ENCODE measurements at places on chromosomes 13 and 19.
A peak's percentile ranks its signal among the peaks of the same experiment; 100 is the strongest.

DNA sequence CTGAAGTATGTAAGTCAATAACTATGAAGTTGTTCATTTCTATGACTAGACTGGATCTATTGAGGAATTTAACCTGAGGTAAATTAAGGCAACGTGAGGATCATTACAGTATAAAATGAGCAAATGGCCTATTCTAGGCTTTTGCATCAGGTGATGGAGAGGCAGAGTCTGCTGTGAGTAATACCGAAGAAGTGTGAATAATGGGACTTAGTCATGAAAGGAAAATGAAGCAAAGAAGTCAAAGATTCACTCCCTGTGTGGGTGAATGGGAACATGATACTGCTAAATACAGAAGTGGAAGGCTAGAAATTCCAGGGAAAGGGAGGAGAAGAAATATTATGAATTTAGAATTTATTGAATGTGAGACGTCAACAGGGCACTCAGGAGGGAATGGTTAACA is 774.1 kb downstream of the LIG4 start:
- DNase-seq: no peak

DNA sequence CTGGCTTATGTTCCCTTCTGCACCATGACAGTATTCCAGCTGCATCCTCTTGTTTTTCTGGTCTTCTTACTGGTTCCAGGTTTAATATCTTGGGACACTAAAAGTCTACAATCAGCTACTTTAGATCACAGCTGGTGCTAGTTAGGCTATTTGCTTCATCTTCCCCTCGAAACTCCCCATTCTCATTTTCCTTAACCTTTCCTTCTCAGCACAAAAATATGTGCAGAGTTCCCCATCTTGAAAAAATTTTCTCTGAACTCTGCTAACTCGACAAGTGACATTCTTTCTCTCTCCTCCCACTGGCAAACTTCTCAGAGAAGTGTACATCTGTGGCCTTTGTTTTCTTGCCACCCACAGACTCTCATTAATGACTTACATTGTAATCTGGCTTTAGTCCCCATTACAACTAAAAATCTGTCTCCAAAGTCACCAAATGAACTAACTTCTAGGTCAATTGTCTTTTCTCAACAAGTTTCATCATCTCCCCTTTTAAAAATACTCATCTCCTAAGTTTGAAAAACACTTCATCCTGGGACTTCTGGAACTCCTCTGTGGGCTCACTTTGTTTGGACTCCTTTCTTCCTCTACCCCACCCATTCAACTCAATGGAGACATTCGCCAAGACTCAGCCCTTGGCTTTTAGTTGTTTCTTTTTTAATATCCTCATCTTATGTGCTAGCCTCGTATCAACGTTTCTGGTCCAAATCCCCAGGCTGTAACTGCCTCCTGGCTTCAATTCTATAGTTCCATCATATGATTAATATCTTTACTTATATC is 7.1 kb upstream of the KL start:
- no peak for DNase-seq

- DNase-seq: no peak
Measured at GRCh38 chr13:98390086-98390715, 186.7 kb downstream of the STK24 start.

GRCh38 chr13:40031031-40031430 is 375.6 kb downstream of the COG6 start:
- DNase-seq: no peak

GRCh38 chr19:10068205-10068604 is 17.9 kb upstream of the SHFL start:
- DNase-seq: no peak

GRCh38 chr13:99974296-99974938 is 2.9 kb upstream of the ZIC5 start:
- no peak for DNase-seq

DNA sequence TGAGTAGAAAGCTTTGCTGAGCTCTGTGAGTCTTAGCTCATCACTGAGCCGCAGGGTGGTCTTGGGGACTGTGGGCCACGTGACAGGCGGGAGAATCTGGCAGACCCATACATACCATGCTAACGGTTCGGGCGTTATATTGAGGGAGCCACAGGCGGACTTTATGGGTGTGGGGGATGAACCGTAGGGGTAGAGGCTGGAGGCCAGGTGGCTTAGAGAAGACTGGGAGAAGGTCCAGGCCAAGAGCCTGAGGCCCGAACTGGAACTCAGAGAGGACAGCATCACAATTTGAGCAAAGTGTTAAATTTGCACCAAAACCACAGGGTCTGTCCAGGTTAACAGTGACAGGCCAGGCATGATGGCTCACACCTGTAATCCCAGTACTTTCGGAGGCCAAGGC is 15.3 kb upstream of the ATF5 start:
- DNase-seq: no peak

- DNase-seq: no peak
Measured at GRCh38 chr13:67410645-67411044, 180.5 kb upstream of the PCDH9 start.

GRCh38 chr19:37989855-37990254 is 82.8 kb downstream of the SIPA1L3 start:
- DNase-seq: no peak

GRCh38 chr13:21798181-21798580 is 127.3 kb downstream of the FGF9 start:
- DNase-seq: no peak

- no peak for DNase-seq
Measured at GRCh38 chr13:66128692-66129269, 1101.4 kb downstream of the PCDH9 start.

GRCh38 chr19:29273000-29273640 is 60.2 kb upstream of the UQCRFS1 start:
- no peak for DNase-seq

- DNase-seq: no peak
Measured at GRCh38 chr19:31377736-31378135, 28.5 kb upstream of the TSHZ3 start.

GRCh38 chr19:2255112-2255845 is 938 bp downstream of the JSRP1 start:
- DNase-seq: no peak

GRCh38 chr19:40466985-40467734 is at the start of gene SPTBN4:
Gene SPTBN4 (plus strand): TSS chr19:40467001. CDS start chr19:40472622, 5,621 bp downstream.
- no peak for DNase-seq

DNA sequence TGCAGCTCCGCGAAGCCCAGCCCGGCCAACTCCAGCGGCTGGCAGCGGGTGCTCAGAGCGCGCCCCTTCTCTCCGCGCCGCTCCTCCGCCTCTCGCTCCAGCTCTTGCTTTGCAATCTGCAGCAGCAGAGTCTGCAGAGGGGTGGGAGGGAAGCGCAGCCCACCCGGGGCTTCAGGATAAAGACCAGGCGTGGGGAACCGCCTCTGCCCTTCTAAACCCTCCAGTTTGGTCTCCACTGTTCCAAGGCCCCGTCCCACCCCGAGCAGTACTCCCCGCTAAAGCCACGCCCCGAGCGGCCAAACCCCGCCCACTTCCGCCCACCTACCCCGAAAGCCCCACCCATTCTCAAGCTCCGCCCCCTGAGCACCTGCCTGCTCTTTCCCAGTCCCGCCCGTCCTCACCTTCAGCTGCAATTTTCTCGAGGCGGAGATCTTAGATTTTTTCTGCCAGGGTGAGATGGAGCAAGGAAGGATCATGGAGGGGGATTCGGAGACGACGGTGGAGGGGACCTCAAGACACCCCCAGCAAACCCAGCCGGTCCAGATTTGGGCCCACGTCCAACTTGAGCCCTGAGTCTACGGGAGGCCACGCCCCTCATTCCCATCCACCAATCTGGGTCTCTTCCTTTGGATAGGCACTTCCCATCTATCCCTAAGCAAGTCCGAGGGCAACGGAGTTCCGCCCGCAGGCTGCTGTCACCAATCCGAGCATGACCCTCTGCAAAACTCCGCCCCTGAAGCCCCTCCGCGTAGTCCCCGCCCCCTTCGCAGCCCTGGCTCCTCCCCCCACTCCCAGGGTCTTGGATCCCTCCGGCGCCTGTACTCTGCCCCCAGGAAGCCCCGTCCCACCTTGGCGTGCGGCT is 1.1 kb downstream of the TNNI3 start:
- peak; percentile 30 for DNase-seq

GRCh38 chr13:47258384-47258783 is 361.5 kb upstream of the HTR2A start:
- no peak for DNase-seq

- DNase-seq: no peak
Measured at GRCh38 chr13:101965096-101965495, 436.8 kb downstream of the FGF14 start.

DNA sequence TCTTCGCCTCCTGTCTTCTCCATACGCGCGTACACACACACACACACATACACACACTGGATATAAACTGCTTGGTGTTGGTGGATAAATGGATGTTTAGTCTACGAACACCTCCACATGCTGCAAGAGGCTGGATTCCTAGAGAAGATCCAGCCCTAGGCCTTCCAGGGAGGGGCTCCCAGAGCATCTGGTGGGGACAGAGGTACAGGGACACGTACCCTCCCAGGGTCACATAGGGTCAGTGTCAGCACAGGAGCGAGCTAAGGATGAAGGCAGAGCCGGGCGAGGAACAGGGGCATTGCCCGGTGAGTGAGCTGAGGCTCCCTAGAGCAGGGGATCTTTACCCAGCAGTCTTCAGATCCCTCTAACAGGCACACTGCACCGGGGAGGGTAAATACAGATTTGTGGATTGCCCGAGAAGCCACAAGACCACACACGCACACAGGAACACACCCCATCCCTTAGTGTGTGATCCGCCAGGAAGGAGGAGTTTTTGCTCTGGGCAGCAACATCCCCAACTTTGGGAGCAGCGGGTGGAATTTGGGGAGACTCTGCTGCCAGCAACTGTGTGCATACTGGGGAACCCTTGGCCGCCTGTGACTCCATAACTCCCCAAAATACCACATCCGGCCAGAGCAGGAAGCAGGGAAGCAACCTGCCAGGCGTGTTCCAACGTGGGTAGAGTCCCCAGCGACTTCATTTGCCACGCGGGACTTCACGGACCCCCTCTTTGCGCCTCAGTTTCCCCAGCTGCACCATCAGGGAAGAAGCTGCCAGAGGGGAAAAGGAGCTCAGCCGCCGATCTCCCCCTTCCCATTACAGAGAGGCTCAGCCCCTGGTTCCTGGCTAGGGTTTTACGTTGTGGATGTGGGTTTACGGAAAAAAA is 5.8 kb upstream of the TLE2 start:
- DNase-seq: peak; percentile 35

GRCh38 chr13:50340551-50341287 is 325.5 kb downstream of the KCNRG start:
- no peak for DNase-seq

DNA sequence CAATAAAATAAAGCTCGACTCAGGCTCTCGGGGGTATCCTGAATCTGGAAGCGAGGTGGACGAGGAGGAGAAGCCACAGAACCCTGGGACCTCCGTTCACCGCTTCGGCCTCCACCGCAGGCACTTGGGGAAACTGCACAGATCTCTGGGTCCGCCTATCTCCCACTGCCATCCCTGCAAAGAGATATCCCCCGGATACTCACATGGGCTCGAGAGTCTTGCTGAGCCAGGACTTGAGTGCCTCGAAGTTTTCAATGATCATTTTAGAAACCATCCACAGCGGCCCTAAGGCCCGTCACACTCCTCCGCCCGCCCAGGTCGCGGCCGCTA is 589 bp downstream of the RBM26 start:
- no peak for DNase-seq

- peak; percentile 41 for DNase-seq
Measured at GRCh38 chr19:49997709-49998108, 27.5 kb downstream of the VRK3 start.

DNA sequence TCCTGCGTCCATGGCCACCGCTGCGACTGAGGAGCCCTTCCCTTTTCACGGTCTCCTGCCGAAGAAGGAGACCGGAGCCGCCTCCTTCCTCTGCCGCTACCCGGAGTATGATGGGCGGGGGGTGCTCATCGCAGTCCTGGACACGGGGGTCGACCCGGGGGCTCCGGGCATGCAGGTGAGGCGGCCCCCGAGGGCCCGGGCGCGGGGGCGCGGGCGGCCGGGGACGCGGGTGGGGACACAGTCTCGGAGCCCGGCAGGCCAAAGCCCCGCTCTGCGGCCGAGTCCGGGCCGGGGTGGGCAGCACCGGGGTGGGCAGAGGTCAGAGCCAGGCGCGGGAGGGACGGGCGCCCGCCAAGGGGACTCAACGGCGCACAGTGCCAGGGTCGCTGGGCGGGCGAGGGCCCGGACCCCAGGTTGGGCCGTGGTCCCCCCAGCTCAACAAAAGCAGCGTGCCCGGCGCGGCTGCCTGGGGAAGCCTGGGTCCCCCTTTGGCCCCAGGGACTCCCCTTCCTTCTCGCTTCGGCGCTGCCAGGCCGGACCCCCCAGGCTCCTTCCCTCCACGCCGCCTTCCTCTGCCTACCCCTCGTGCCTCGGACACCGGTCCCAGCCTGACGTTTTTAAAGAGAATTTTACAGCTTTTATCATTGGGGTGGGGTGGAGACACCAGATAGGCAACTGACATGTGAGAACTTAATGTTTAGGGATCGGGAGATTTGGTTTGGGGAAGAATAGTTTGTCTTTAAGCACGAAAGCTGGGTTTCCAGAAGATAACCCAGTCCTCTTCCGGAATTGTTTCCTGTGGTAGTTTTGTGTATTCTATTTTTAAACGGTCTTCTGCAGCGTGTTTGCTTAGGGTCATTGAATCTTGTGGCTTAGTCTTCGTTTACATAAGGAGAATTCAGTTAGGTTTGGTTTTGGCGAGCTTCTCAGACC is 509 bp downstream of the TPP2 start:
- peak; percentile 26 for DNase-seq

GRCh38 chr13:110518571-110518970 is 43.0 kb downstream of the RAB20 start:
- DNase-seq: no peak
